ENCODE measurements at places on chromosomes 6 and 20.

DNA sequence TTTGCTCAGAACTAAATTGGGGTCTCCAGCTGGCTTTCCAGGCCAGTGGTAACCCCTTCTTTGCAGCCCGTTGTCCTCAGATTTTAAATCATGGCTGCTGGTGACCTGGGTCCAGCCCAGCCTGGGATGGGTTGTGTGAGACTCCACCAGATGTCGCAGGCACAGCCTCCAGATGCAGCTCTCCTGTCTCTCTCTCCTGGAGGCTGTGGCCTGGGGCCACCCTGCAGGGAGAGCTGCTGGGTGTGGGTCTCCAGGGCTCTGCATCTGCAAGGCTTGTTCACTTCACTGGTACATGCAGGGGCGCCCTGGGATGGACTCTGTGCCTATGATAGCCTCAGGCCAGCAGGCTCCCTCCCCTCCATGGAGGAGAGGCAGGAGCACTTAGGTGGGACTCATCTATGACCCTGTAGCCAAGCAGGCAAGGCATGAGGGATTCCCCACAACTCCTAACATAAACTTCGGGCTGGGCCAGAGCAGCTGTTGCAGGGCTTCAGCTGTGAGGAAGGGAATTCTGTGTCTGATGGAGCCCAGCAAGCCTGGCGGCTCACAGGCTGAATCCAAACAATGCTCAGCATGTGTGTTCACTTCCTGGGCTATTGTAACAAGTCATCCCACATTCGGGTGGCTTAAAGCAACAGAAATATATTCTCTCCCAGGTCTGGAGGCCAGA, 94.7 kb upstream of the NXT1 start:
- DNase-seq = no peak

- no peak for DNase-seq
Measured at GRCh38 chr6:7341989-7342742, 29.2 kb upstream of the SSR1 start.

DNA sequence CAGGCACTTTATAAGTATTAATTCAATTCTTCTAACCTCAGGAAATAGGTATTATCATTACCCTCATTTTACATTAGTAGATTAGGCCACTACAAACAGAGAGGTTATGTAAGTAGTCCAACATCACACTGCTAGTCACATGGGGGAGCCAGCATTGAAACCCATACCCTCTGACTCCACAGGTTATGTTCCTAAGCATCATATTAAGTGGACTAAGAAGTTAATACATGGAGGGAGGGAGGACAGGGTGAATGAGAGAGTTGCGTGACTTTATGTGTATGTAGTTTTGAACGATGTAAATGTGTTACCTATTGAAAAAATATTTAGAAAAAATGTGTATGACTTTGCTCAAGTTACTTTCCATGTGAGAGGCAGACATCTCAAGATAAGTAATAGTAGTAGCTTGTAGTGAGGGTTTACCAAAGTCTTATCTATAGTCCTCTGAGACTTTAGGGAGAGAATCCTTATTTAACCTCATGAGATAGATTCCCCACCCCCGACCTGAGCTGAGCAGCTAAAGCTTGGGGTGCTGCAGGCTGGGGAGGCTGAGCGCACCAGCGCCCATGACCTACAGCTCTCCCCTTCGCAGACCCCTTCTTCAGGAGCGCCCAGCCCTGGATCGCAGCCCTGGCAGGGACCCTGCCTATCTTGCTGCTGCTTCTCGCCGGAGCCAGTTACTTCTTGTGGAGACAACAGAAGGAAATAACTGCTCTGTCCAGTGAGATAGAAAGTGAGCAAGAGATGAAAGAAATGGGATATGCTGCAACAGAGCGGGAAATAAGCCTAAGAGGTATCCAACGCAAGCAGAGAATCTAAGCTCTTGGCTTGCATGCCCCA, 7.5 kb downstream of the BTN3A2 start:
- DNase-seq = no peak

- no peak for DNase-seq
Measured at GRCh38 chr6:108883172-108883571, 35.0 kb downstream of the ARMC2 start.

DNA sequence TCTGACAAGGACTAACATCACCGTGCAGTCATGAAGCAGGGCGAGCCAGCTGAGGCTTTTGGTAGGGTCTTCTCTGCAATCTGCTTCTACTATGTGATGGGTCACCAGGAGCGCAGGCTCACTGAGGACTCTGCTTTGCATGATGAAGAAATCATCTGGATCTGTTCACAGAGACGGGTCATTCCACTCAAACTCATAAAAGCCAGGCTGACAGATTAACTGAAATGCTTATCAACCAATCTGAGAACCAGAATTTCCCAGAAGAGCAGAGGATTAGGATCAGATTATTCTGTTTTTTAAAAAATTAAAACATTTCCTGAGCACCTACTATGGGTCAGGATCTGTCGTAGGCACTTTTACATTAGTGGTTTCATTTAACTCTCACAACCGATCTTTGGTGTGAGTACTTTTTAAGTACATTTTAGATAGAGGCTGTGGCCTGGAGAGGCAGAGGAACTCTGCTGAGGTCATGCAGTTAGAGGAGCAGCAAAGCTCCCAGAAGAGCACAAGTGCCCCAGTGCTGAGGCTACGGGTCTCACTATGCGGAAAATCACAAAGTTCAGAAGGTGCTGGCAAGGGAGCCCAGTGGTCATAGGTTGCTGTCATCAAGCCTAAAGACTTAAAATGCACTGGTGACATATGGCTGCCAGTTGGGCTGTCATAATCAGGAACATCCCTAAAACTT, 109.1 kb downstream of the BACH2 start:
- no peak for DNase-seq

DNA sequence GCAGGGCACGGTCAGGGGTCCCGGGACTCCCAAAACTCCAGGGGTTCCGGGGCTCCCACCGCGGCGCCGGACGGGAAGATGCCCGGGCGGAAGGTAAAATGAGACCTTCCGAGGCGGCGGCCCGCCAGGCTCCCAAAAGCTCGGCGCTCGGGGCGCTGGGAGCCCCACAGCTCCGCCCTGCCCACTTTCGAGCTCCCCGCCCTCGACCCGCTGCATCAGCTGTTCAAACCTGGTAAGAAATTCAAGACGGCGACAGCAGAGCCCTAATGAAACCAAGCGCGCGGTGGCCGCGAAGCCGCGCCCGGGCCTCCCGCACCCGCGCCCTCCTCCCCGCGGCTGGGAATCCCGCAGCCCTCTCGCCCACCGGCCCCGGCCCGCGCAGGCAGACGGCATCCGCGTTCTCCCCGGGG, 369 bp downstream of the SLC4A11 start:
- DNase-seq = no peak

- no peak for DNase-seq
Measured at GRCh38 chr6:106122938-106123656, 37.0 kb downstream of the PRDM1 start.

GRCh38 chr6:105045526-105045925, 88.6 kb downstream of the LIN28B start:
- DNase-seq = no peak

DNA sequence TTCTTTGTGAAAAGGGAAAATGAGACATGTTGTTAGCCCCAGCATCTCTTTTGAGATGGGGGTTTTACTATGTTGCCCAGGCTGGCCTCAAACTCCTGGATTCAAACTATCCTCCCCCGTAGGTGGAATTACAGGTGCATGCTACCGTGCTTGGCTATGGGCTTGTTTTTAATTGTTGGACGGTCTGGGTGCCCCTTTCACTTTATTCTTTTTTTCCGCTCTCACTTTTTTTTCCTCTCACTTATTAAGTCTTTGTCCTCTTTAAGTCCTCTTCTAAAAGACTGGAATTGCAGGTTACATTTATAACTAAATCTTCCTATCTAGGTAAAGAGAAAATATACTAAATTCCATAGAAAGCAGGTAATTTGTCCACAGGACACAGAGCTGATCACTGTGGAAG, 18.8 kb upstream of the PRDM13 start:
- DNase-seq = no peak

DNA sequence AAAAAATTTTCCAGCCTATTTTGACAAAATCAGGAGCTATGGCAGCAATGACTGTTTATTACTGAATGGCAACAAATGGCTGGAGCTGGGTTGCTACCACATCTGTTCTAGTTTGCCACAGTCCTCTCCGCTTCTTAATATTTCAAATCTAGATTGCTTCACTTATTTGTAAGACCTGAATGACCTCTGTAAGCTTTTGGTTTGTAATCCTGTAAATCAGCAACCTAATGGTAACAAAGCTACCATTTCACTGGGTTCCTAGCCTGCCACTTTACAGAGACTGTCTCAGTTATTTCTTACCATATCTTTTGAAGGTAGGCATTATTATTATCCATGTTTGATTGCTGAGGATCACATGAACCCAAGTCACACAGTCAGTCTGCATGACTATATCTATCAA, 15.4 kb downstream of the ZNFX1 start:
- DNase-seq = no peak

GRCh38 chr6:4676016-4676415, 100.2 kb upstream of the CDYL start:
- no peak for DNase-seq

DNA sequence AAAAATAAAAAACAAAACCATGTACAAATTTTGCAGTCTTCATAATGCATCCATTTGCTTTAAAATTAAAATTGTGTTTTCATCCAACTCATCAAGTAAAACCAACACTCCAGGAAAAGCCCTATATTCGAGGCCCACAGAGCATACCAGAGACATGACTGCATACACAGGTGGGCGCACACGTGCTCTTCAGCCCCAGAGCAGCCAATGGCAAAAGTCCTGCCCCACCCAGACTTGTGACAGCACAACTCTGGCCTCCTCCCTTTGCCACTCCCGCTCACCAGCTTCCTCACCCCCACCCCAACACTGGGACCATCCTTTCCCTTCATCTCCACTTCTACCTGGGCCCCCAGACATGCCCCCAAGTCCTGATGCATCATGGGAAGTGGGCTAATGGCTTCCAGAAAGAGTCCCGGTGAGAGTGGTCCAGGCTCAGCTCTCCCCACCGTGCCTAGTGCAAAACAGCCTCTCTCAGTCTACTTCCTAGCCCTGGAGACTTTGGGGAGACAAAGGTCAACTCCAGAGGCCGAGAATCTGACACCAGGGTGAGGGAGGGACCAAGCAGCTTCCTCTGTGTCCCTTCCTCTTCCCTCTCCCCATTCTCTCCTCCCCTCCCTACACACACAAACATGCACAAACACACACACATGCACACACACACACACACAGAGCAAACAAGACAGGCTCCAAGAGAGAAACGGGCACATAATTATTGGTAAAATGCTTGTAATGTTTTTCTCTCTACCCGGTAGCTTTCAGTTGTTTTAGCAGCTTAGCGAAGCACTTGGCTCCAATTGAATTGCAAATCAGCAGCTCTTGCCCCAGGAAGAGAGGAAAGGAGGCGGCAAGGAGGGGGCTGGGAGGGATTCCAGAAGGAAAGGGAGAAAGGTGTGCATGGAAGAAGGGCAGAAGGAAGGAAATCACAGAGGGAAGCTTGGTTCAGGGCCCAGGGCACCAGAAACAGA, 14.3 kb downstream of the GRM4 start:
- DNase-seq = peak; percentile 66

- no peak for DNase-seq
Measured at GRCh38 chr6:79170959-79171358, 63.5 kb downstream of the HMGN3 start.

GRCh38 chr20:46359233-46359751, 47.1 kb downstream of the ELMO2 start:
- DNase-seq = no peak

- no peak for DNase-seq
Measured at GRCh38 chr6:20744911-20745557, 210.8 kb downstream of the CDKAL1 start.

GRCh38 chr6:45922728-45923351, 92.8 kb downstream of the CLIC5 start:
- peak; percentile 71 for DNase-seq

DNA sequence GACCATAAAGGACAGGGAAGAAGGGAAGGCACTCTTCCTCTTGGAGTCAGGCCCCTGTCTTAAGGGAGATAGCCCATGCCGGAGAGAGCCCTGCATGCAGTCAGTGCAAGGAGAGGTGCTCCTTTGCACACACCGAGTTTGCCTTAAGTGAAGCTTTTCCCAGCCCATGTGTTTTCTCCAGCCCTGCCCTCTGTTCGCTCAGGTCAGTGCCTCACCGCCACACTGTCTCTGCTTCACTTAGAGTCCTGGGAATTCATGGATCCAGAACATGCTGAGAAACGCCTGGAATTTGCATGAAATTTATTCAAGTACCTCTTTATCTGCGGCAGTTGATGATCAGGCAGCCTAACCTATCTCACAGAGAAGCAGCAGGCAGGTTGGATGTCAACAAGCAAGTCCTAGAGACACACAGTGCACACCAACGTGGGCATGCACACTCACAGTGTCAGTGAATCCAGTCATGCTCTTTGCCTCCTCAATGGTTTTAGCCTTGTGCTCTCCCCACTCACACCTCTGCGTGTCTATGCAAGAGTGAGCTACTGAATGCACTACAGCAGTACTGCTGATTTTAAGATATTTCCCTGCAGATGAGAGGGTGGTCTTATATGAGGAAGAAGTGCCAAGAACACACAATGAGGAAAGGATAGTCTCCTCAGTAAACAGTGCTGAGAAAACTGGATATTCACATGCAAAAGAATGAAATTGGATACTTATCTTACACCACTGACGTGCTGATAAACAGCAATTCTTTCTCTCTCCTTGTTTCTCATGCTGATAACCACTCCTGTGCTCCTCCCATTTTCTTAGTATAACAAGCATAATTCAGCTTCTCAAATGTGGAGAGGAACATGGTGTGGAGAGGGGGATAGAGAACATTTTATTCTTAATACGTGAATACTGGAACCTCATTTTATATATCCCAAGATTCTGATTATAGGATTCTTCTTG, 295.1 kb upstream of the CDYL start:
- DNase-seq = no peak

- DNase-seq = no peak
Measured at GRCh38 chr6:103107985-103108384, 1714.5 kb downstream of the GRIK2 start.

- no peak for DNase-seq
Measured at GRCh38 chr20:48246061-48246790, 460.9 kb upstream of the SULF2 start.

DNA sequence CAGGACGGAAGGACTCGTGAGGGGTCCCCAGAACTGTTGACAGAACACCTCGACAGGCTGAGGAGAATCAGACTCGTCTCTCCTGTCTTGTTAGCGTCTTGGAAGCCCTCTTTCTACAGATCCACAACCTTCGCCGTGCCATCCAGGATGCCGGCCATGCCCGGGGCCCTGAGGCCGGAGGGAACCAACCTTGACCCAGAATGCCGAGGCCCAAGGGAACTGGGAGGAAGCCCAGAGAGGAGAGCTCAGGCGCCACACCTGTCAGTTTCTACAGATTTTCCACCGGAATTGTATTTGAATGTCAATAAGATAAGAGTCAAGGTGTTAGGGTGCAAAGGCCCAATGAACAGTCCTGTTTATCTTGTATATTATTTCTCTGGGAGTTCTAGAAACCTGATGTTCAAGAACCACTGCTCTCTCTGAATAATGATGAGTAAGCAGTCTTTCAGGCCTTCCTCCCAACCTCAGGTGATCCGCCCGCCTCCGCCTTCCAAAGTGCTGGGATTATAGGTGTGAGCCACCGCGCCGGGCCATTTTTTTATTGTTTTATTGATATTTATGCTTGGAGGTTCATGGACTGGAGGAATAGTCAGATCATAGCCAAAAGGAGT, 799 bp upstream of the ME1 start:
- no peak for DNase-seq

GRCh38 chr6:37433657-37434271, 743 bp downstream of the CMTR1 start:
- DNase-seq = no peak

All from head of caudate nucleus (tissue), 42 donors.